ENCODE measurements at places on chromosomes 12 and 14.

- no peak for DNase-seq
Measured at GRCh38 chr12:72072592-72073212, 134.1 kb downstream of the TPH2 start.

DNA sequence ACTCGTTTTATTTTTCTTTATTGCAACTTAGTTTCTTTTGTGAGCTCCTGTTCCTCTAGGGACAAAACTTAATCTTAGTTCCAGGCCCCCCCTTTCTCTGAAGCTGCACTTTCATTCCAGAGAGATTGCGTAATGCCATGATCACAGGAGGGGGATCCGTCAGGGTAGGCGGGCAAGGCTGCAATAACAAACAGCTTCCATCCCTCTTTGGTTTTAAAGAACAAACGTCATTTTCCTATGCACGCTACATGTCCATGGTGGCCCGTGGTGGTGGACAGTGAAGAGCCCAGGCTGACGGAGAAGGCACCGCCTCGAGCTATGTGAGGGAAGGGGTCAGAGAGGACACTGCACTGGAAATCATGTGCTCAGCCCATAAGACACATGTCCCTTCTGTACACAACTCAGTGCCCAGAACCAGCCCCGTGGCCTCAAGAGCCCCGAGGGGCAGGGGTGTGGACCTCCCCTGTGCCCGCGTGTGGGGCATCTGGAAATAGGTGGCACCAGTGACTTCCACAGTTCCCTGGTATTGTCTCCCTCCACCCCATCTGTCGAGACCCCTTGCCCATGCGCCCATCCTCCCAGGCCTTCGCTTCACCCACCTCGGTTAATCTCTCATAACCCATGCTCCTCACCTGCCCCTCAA is 161.4 kb downstream of the ADGRD1 start:
- DNase-seq: no peak

DNA sequence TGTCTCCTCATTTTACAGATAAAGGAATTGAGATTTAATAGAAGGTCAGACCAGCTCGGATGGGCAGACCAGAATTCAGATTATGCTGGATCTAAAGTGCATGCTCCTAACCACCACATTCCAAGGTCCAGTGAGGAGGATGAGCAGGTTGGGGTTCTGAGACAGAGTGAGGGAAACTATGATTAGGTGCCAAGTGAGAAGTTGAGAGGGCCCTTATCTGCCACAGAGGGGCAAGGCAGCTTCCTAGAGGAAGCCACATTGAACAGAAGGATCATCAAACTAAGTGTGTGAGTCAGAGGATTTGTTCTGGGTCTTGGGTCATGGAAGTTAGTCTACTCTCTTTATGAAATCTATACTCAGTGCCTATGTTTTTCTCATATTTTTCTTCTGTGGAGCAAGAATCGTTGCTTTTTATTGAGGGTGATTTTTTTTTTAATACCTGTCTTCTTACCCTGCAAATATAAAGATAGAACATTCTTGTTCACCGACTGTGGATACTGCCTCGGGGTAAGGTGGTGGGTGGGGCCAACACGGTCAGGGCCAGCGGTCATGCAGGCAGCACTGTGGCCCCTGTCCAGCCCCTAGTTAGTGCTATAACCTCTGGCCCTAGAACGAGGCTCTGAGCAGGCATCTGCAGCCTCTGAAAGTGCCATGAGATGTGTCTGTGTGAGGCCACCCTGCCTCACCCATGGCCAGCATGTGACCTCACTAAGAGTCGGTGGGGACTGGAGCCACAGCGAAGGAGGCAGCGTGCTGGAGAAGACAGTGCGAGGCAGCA is 55.6 kb upstream of the PTHLH start:
- DNase-seq: no peak

DNA sequence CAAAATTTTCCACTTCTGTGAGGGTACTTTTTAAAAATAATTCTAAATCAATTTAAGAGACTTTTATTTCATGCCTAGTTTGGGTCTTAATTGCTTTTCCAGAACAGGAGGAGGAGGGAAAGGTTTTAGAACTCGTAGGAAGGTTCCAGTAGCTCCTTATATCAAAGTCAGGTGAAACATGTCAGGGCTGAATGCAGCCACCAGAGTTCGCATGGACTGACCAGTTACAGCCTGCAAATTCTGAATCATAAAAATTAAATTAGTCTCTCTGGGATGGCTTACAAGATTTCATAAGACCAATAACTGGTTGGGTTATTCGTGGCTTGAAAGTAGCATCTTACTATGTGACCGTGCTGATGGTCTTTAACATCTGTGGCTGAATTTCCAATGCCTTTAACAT is 397 bp downstream of the BDKRB1 start:
- DNase-seq: no peak

- no peak for DNase-seq
Measured at GRCh38 chr14:33542338-33543287, 408.3 kb downstream of the EGLN3 start.

- peak; percentile 12 for DNase-seq
Measured at GRCh38 chr12:7113389-7113871, 4.4 kb upstream of the C1RL start.

All from brain microvascular endothelial cell (primary cell).